Type B pancreatic cell (in vitro differentiated cells): ENCODE measurements at places on chromosomes 6 and 20. TPM values are rescaled to one million over a fixed set of nuclear protein-coding genes. Genes with fewer than 3 reads are reported as not detected.

Gene LIME1
- 6.3 and 11.3 TPM in 2 replicates for total RNA-seq

- no peak for DNase-seq
Measured at GRCh38 chr6:25173951-25174474, 105.2 kb upstream of the CARMIL1 start.

DNA sequence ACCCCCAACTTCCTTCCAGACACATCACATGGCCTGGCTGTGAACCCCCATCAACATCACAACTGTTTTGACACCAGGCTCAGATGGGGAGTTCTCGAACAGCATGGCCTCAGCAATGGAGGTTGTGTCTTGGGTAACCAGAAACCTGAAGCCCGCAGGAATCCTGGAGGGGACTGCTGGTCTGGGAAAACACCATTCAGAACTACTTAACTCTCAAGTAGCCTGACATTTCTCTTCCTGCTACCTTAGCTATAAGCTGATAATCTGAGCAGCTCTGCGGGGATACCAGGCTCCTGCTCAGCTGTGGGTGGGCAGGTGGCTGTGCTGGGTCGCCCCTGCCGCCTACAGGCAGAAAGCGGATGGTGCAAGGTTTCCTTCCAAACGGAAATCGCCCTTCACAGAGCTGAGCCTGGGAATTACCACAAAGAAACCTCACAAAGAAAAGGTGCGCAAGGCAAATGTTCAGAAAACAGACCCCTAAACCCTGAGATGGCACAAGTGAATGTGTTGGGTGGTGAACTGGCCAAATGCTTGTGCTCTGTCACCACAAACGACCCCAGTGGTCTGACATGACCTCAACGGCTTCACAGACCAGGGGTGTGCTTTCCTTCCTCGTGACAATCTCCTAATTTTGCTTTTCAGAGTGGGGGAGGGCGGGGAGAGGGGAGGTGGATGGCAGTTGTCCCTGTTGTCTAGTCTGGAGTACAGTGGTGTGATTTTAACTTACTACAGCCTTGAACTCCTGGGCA, 29.5 kb downstream of the SNX5 start:
- DNase-seq: peak; percentile 80

Gene HLA-DQA2
- total RNA-seq: not detected in 2 replicates

DNA sequence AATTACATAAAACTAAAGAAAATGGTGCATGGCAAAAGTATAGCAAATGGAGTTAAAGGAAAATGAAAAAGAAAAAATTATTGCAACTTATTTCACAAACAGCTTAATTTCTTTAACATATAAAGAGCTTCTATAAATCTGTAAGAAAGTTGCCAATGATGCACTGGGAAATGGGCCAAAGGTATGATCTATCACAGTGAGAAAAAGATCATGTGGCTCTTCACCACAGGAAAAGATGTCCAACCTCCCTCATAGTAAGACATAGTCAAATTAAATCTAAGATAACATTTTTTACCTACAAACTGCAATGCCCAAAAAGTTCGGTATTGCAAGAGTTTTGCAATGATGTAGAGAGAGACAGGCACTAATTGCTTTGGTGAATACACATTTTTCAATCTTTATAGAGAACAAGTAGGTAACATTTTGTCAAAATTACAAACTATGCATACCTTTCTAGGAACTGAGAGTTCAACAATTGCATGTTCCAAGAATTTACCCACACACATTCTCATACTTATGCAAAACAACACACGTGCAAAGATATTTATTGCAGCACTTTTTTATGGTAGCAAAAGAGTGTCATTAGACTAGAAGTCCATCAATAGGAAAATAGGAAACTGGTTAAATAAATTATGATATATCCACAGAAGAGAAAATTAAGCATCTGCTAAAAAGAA, 372.6 kb downstream of the QKI start:
- no peak for DNase-seq

DNA sequence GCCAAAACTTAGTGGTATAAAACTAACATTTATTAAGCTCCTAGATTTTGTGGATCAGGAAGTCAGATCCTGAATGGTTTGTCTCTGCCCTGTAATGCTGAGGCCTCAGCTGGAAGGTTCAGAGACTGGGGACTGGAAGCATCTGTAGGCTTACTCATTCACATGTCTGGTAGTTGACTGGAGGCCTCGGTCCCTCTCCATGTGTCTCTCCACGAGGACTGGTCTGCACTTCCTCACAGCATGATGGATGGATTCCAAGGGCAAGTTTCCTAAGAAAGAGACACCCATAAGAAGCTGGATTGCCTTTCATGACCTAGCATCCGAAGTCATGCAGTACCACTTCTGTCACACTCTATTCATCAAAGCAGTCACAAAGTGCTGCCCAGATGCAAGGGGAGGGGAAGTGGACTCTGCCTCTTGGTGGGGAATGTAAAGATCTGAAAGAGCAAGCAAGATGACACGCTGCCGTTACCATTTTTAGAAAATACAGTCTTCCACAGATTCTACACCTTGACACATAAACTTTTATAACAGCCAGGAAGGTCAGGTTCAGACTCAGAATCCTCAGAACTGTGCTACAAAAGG, 17.2 kb upstream of the MDGA1 start:
- no peak for DNase-seq

DNA sequence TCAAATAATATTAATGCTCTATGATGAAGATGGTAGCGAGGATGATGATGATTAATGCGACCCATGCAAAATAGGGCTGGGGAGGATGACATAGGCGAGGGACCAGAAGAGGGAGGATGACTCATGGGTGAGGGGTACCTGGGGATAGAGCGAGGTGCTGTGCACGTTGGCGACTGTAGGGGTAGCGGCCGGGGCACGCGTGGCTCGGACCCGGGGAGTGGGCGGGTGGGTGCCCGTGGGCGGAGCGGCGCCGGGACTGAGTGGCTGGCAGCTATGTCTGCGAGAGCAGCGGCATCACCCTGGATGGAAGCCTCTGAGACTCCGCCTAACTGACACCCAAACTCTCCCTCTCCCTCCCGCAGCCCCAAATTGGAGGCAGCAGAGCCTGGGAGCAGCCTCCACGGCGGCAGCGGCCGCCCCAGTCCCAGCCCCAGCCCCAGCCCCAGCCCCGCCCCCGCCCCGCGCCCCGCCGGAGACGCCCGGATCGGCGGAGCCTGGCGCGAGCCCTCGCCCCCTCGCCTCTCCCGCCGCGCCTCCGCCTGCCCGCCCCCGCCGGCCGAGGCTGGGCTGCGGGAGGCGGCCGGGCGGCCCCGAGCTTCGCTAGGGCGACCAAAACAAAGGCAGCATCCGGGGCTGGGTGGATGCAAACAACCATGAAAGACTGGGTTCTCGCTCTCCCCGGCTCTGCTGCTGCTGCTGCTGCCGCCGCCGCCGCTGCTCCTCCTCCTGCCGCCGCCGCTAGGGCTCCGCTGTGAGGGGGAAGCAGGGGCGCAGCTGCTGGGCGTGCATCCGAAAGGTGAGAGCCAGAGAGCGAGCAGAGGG, at the start of gene RIMS1:
TSS of gene RIMS1 (plus strand) at position 367 of the 822 bp plus-strand sequence. CDS start 474 bp downstream, outside the sequence.
- peak; percentile 72 for DNase-seq

- DNase-seq: no peak
Measured at GRCh38 chr6:6515691-6516607, 72.6 kb upstream of the LY86 start.

DNA sequence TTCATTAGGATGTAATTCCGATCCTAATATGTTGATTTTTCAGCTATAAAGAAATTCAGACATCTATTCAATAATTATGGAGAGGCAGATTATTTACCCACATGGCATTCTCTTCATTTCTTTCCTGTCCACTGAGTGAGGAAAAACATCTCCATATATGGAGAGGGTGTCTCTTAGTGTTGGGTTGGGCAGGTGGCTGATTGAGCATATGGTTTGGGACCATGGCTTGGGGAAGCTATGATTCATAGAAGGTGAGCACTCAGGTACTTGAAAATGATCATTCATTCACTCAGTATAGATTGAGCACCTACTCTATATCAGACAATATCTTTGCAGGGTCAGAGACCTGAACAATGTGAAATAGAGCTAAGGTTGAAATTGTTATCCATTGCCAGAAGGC, 41.3 kb upstream of the IL20RA start:
- no peak for DNase-seq

DNA sequence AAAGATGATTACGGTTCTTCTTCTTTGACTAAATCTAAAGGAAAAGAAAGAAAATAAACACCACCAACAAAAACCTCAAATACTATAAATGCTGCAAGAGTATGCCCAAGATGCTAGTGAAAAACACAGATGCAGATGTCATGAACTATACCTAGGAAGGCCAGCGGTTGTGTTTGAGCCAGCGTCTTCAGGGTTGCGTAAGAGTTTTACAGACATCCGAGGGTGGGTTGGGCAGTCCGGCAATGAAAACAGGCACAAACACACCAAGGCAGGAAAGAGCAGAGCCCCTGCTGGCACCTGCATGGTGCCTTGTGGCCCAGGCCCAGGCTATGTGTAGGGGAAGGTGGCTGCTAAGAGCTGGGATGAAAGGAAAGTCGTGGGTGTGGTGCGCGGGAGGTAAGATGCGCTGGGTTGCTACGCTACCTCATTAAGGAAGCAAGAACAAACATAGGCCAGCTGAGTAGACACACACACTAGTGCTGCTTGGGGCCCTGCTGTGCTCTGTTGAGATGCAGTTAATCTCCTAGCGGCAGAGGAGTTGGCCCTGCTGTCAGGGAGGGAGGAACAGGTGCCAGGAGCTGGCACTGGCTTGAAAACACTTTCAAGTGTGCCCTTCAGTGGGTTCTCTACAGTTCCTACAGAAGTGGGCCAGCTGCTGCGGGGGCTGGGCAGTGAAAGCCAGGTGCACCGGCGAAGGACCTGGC, 170.2 kb upstream of the PLN start:
- DNase-seq: no peak
